Endothelial cell (in vitro differentiated cells): ENCODE measurements at places on chromosomes 13 and 19.

DNA sequence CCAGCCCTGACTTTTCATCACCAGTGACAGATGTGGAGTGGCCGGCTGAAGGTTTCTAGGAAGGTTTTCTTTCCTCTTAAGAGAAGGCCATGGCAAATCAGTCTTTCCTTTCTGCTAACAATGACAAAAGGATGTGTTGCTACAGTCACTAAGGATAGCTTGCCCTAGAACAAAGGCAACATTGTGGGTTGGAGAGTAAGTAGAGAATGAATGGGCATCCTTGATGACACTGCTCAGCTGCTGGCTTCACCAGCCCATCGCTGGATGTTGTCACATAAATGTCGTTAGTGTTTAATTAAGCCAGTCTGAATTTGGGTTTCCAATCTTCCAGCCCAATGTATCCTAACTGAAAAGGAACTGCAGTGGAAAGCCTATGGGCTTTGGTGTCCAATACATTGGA lies 168.4 kb downstream of the ZIC5 start:
- no peak for DNase-seq

DNA sequence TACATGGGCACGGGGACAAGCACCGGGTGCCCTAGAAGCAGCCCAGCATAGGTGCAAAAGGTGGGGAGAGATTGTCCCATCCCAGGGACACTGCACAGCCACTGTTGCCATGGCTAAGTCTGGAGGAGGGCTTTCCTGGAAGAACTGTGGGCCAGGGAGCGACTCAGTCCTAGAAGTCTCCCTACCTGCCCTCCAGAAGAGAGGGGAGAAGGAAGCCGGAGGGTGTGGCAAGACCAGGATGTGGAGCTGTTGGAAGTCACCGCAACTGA lies 2.3 kb upstream of the FBN3 start:
- DNase-seq, result no peak

GRCh38 chr19:50893047-50893736 lies 18.0 kb downstream of the KLK4 start:
- DNase-seq, result no peak

GRCh38 chr19:3614858-3615505 lies 8.3 kb upstream of the TBXA2R start:
- no peak for DNase-seq

GRCh38 chr19:35935911-35936737 lies at the start of gene LRFN3:
Gene LRFN3, plus strand, starts transcription at chr19:35936374. Its CDS starts 3,052 bp downstream, at chr19:35939426.
- peak; percentile 74 for DNase-seq

GRCh38 chr13:25707726-25708125 lies 336.0 kb downstream of the ATP8A2 start:
- no peak for DNase-seq

DNA sequence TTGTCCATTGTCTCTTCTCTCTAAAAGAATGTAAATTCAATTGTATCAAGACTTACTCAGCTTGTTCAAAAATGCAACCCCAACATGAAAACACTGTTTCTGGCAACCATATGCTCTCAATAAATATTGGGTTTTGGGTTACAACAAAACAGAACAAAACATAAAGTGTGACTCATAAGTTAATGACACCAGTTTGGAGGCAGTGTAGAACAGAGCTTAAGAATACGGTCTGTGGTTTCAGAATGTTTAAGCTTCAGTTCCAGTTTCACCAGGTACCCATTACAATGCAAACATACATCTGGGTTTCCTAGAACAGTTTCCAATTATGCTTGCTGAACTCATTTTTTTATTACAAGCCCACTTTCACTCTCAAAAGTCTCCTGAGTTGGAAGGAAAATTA lies 285.8 kb upstream of the PCDH9 start:
- no peak for DNase-seq

- no peak for DNase-seq
These were observed 16.8 kb downstream of the ZNF431 start for GRCh38 chr19:21158523-21159135.

- peak; percentile 54 for DNase-seq
These were observed at the start of gene CBARP for GRCh38 chr19:1237754-1238368. Gene CBARP, minus strand, starts transcription at chr19:1238005. Its CDS starts 1,905 bp downstream, at chr19:1236100.

- DNase-seq, result no peak
These were observed 474 bp upstream of the ZNF780B start for GRCh38 chr19:40056505-40056904.

- DNase-seq, result no peak
These were observed 224.7 kb downstream of the RGCC start for GRCh38 chr13:41682001-41682400.
